IMR-90 (cell line): ENCODE measurements at places on chromosomes 7 and 10. TPM values are rescaled to one million over a fixed set of nuclear protein-coding genes. Genes with fewer than 3 reads are reported as not detected.

DNA sequence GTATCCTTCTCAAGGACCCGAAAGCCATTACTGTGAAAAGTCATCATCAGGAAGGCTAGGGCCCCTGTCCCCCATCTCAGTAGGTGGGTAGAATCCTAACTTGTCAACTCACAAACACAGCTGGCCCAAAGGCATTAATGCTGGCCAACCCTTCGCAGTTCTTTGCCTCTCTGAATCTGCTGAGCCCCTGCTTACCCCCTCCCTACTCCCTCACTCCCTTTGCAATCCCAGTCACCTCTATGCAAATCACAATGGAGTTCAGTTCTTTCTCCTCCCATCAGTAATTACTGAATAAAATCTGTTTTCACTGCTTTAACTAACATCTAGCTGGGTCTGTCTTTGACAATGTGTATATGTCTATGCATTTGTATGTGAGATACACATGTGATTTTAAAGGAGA is 38.1 kb upstream of the AOAH start:
- DNase-seq, result no peak

DNA sequence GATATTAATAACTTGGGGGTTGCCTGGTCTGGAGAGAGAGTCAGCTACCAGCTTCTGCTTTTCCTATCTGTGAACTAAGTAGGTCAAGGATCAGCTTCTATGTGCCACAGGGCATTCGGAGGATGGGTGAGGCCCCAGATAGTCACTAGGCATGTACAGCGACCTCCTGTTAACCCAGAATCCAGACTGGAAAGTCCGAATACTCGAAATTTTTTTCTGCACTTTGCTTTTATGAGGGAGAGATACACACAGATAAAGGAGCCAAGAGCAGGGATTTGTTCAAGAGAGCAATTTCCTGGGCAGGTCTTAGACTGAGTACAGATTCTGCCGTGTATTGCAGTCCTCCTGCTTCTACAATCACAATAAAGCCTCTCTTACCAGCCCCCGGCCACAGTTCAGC is 54.2 kb downstream of the EMX2 start:
- DNase-seq, result no peak

GRCh38 chr10:72525277-72525676 is 100.6 kb downstream of the MICU1 start:
- DNase-seq, result peak; percentile 44

- DNase-seq, result no peak
Measured at GRCh38 chr10:32941357-32941756, 16.7 kb downstream of the ITGB1 start.

The HOXA3 gene
- 0.83 and 0.90 TPM in 2 replicates for total RNA-seq

The UCMA gene
- total RNA-seq, result not detected in 2 replicates

The NFE2L3 gene
- total RNA-seq, result 37.8 and 43.2 TPM in 2 replicates
